ENCODE measurements at places on chromosomes 1 and 21.

DNA sequence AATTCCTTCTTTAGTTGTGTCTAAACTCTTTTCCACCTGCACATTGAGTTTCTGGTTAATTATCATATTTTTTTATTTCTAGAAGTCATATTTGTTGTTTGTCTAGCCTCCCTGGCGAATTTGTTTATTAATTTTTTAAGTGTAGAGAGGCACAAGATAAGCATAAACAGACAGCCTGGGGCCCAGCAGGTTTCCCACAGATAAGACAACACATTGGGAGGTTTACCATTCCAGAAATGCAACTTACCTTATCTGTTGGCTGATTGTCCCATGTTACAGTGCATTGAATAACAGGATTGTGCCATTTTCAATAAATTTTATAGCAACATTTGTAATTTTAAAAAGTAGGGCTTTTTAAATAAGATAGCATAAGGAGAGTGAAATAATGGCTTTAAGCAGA is 34.9 kb downstream of the COG2 start:
- no peak for DNase-seq

GRCh38 chr21:33618407-33618806 is 23.1 kb downstream of the CRYZL1 start:
- no peak for DNase-seq

DNA sequence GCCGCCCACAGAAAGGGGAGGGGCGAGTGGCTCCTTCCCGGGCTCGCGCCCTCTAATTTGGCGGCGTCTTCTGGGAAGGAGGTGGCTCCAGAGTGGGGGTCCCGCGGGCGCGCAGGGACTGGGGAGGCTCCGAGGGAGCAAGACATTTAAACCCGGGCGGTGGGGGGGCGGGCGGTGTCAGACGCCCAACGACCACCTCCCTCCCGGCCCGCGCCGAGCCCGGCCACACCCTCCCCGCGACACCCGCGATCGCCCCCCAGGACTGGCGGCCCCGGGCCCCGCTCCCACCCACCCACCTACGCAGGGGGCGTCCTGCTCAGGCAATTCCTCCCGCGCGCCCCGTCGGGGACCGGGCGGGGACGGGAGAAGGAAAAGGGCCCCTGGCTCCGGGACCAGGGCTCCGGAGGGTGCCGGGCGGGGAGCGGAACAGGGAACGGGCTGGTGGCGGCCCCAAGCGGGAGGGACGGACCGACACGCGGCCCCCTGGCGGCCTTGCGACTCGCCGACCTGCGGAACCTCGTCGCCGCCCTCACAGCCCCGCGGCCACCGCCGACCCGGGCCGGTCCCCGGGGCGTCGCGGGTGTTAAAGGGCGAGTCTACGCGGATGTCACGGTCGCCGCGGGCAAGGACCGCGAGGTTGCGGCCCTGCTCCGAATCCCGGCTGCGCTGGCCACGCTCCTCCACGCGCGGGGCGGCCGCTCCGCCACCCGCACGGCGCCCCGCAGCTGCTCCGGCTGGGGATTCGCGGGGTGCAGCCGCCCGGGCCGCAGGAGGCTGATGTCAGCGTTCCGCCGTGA is 94.0 kb upstream of the FMN2 start:
- DNase-seq = no peak

DNA sequence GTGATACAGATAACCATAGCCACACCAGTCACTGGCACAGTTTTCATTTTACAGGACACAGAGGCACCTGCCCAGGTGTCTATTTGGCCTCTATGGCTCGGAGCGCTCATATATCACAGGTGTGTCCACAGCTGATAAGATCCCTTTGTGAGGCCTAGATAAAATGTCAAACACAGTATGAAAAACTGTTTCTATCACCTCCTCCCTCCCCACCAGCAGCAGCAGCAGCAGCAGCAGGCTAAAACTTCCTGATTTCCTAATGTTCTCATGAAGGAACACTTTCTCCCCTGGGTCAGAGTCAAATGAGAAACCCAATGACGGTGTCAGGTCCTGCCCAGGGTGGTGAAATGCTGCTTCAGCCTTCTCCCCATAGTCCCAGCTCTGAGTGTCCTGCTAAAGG is 24.4 kb downstream of the ELAPOR1 start:
- no peak for DNase-seq

- no peak for DNase-seq
Measured at GRCh38 chr1:20325844-20326420, 35.3 kb downstream of the VWA5B1 start.

- DNase-seq = no peak
Measured at GRCh38 chr21:20110368-20110767, 887.8 kb upstream of the NCAM2 start.

GRCh38 chr1:59410457-59410856 is 113.6 kb downstream of the FGGY start:
- DNase-seq = no peak

GRCh38 chr1:14769486-14770274 is 171.2 kb downstream of the KAZN start:
- DNase-seq = no peak

DNA sequence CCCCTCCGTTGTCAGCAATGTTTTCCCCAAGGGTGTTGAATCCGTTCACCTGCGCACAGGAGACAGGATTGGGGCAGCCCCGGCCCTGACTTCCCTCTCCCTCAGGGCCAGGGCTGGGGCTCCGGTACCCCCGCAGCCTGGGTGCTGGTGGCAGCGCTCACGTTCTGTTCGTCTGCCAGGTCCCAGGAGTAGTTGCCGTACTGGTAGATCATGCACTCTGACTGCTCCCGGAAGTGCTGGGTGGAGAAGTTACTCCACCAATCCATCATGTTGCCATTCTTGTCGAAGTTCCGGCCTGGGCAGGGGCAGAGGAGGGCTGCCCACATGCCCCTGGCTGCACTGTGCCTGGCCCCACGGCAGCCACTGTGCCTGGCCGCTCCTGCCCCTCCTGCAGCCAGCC is 6.1 kb downstream of the PRXL2B start:
- DNase-seq = no peak

GRCh38 chr1:225996946-225997545 is 2.1 kb downstream of the SDE2 start:
- peak; percentile 52 for DNase-seq

GRCh38 chr1:157274698-157275534 is 136.7 kb upstream of the ETV3 start:
- no peak for DNase-seq

GRCh38 chr1:178232949-178233348 is 139.0 kb downstream of the RASAL2 start:
- no peak for DNase-seq

- no peak for DNase-seq
Measured at GRCh38 chr1:55926906-55927471, 652.4 kb downstream of the PLPP3 start.

- no peak for DNase-seq
Measured at GRCh38 chr21:40540216-40540615, 306.7 kb downstream of the DSCAM start.

DNA sequence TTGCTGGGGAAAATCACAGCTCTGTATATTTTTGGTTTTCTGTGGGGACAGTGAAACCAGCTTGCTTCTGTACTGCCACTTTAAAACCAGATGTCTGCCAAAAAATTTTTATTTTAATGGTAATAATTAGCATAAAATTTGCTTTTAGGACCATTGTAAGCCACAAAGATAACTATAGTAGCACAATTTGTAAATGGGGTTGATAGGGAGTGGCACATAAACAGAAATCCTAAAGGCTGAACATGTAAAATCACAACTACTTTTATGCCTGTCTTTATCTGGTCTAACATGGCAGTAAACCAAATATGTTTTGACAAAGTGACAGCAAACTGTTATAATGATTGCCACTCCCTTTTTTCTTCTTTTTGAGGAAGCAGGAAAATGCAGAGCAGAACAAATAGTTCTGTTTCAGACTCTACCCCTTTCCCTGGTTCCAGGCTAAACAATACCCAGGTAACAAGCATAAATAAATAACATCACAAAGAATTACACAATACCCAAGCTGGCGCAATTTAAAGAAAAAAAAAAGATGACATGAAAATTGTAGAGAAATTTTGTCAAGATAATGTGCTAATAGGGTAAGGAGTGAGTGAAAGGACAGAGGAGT is 24.0 kb upstream of the CCDC181 start:
- DNase-seq = no peak
